NCI-H2227 treated with DMSO at 0.1 percent for 48 hours (cell line): ENCODE measurements at places on chromosomes 3 and 15.

GRCh38 chr3:20097015-20097414 is 56.8 kb downstream of the KAT2B start:
- DNase-seq = no peak

DNA sequence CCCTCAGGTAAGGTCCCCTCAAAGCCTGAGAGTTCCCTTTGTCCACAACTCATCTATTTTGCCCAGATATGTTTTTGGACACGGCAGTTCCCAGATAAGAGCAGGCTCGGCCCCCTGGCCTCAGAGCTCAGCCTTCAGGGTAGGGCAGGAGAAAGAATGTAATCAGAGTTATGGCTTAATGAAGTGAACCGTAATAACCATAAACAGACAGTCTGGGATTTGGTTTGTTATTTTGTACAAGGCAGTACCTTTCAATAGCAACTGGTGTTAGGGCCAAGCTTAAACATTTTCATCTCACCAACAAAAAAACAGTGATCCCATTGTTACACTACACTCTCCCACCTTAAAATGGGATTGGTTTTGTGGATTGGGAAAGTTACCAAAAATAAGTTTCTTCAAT is 12.2 kb upstream of the ALDH1A3 start:
- no peak for DNase-seq

DNA sequence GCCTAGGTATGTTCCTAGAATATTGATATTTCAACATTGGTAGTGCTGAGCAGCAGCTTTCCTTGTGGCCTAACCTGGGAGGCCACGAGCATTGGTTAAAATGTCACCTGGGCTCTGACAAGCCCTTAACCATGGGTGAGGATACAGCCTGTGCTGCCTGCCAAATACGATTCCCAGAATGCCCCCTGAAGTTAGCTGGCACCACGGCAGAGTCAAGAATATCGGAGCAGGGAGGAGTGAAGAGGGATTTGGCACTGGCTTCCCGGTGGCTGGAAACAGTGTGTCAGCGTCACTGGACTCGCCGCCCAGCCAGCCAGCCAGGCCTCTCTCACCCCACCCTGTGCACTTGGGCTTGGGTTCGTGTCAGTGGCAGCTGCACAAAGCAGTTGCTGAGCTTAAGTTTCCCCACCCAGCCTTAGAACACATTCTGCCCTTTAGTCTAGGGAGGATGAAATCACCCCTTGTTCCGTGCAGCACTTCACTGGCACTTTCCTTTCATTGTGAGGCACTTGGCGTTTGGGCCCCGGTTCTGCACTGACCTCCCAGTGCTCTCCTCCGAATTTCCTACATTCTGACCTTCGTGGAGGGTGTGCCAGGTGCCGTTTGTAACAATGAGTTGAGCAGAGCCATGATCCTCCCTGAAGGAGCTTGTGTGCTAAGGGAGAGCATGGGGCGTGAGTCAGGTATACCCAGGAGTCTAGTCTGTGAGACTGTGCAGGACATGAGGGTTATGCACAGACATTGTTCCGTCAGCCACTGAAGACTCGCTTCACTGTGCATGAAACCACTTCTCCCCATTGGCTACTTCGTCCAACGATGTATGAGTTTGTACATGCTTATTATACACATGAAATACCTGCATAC is 152.8 kb upstream of the BHLHE40 start:
- DNase-seq = no peak

GRCh38 chr3:64031540-64032508 is 8.5 kb upstream of the PSMD6 start:
- no peak for DNase-seq

GRCh38 chr3:4681301-4681700 is 188.2 kb downstream of the ITPR1 start:
- DNase-seq = no peak

DNA sequence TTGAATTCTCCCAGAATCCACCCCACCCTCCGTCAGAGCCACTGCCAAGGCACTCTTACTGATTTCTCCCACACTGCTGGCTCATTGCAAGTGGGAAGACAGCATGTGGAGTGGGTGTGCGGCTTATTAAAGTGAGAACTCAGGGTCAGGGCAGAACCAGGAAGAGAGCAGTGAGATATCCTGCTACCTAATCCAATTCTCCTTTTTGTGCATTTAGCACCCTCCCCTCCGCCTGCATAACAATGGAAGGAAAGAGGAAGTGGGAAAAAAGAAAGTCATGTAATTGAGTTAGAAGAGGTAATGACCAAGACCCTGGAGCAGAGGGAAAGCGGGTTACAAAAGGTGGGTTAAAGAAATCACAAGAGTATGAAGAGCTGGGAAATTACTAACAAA is 27.8 kb upstream of the PIK3CB start:
- no peak for DNase-seq

DNA sequence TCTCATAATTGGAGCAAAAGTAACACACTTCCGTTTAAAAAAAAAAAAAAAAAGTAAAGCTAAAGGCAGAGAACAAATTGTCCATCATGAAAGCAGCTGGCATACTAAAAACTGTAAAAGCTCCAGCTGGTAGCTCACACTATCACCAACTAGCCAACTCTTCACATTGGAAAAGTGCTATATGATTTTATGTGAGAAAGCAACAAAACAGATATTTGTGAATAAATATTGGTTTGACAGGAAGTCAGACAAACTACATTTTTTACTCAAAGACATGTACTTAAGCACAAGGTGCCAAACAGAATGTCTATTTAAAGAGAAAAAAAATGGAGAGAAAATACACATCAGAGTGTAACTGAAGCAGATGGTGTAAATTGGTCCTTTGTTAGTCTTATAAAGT is 231.2 kb upstream of the CADM2 start:
- no peak for DNase-seq
